NCI-H460 (cell line): ENCODE measurements at places on chromosomes 6 and 20.

GRCh38 chr6:157098999-157099398 is 224.3 kb downstream of the TMEM242 start:
- DNase-seq: no peak

GRCh38 chr6:145485288-145485687 is 250.0 kb downstream of the EPM2A start:
- DNase-seq: no peak

- DNase-seq: no peak
Measured at GRCh38 chr6:119533603-119534279, 184.2 kb upstream of the MAN1A1 start.

DNA sequence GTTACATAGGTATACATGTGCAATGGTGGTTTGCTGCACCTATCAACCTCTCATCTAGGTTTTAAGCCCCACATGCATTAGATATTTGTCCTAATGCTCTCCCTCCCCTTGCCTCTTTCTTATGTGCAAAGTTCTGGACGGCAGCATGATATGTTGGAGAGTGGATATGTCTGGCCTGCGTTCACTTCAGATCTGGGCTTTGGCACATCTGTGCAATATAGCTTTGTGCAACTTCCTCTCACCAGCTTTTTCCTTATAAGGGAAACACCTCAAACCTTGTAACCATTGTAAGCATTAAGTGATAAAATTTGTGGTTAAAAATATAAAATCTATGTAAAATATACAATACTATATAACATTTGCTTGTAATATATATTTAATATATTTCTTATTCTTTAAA is 288.0 kb downstream of the PHACTR1 start:
- DNase-seq: no peak

- no peak for DNase-seq
Measured at GRCh38 chr6:19845266-19846041, 8.3 kb downstream of the ID4 start.

- DNase-seq: no peak
Measured at GRCh38 chr6:156102129-156102528, 646.5 kb upstream of the NOX3 start.

GRCh38 chr6:44415873-44416502 is 28.5 kb downstream of the CDC5L start:
- no peak for DNase-seq

GRCh38 chr6:31958412-31958740 is 395 bp downstream of the NELFE start:
- no peak for DNase-seq

- no peak for DNase-seq
Measured at GRCh38 chr6:148999929-149000468, 253.2 kb downstream of the UST start.

DNA sequence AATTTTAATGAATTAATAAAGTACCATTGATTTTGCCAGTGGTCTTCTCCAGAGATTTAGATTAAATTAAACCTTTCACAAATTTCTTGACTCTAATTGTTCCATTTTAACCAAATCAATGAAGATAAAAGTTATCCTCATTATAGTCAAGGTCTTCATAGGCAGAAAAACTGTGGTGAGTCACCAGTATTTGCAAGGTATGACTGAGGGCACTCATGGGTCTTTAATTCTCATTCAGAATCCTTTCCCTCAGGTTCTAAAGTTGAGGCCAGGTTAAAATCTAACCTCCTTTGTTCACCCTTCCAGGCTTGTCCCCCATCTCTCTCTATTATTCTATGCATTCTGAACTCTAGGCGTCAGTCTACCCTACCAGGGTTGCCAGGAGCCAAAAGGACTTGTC is 93.9 kb downstream of the JAG1 start:
- DNase-seq: no peak

- peak; percentile 85 for DNase-seq
Measured at GRCh38 chr6:43910638-43911353, 140.8 kb downstream of the VEGFA start.

GRCh38 chr6:67863346-67863745 is 771.7 kb upstream of the ADGRB3 start:
- DNase-seq: no peak

DNA sequence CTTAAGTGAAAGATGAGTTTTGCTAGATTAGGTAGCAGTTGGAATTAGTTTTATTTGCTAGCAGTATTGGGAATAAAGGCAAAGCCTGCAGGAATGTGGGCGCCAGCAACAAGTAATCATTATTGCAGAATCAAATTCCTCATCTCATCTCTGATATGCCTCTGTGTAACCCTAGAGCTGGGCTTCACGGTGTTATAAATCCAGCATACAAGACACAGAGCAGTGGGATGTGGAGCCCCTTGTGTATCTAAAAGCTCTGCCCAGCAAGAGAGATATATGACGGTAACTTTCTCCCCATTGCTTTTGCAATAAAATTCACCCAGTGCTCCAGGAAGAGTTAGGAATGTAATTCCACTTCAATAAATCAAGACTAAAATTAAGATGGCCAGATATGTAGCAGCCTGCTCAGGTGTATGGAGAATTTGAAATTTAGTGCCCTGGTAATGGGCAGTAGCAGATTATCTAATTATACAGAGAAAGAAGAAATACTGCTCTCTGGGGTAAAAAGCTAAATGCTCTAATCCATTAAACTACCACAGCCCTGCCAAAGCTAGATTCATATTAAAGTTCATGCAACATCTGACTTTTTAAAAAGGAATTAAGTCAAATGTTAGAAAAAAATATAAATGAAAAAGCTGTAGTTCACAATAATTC is 5.6 kb upstream of the BLOC1S5 start:
- DNase-seq: no peak

DNA sequence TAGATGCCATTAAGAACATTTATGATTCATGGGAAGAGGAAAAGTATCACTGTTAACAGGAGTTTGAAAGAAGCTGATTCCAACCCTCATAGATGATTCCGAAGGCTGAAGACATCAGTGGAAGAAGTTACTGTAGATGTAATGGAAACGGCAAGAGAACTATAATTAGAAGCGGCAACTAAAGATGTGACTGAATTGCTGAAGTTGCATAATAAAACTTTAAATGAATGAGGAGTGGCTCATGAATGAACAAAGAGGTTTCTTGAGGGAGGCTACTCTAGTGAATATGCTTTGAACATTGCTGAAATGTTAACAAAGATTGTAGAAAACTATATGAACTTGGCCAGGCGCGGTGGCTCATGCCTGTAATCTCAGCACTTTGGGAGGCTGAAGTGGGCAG is 84.1 kb downstream of the PHIP start:
- no peak for DNase-seq

DNA sequence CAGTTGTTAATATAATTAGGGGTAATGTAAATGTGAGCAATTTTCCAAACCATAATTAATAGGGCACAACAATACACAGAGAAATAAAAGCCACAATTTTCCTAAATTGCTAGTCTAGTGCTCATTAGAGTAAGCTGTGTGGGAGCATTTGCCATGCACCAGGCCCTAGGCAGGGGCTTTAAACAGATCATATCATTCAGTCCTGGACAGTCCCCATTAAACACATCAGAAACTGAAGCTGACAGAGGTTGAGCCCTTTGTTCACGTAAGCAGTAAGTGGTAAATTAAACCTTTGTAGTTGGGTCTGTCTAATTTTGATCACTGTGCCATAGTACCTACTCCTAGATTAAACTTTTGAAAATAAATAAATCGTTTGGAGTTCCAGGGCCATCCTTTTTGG is 931.1 kb downstream of the C6orf118 start:
- DNase-seq: no peak

DNA sequence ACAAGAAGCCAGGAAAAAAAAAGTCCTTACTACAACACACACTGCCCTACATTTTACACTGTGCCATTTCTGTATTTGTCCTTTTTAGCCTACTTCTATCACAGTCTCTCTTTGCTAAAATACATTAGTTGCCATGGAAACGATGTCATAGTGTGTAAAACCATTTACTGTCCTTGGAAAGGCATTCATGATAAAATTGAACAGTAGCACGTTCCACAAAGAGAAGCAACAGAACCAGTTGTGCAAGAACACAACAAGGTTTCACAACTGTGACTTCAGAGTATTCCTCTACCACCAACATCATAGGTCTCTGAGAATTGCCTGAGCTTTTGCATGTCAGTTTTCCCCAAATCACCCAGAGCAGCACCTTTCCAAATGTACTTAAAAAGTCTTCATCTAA is 20.5 kb downstream of the FYN start:
- no peak for DNase-seq

- no peak for DNase-seq
Measured at GRCh38 chr20:63103402-63104311, 96.9 kb upstream of the BHLHE23 start.

GRCh38 chr6:40376113-40376650 is 211.0 kb downstream of the LRFN2 start:
- DNase-seq: no peak

DNA sequence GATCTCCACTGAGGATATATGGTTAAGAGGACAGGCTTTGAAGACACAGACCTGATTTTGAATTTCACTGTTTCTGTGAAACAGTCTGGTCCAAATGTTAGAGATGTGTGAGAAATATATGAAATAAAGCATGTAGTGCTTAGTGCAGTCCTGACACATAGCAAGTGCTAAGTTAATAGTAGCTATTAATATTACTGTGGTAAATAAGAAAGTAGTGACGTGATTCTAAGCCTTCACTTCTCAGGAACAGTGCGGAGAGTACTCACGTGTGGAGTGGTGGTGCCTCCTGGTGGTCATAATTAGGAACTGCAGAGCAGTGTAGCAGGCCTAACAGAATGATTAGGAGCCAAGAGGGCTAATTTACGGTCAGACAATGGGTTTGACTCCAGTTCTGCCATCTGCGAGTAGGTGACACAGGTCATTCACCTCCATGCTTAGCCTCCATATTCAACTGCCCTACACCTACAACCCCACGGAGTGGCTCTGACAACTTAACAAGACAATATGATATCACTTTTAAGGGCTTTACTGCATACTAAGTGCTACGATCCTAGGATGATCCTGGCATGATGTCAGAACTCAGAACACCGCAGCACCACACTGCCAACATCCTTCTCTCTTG is 106.2 kb downstream of the JPH2 start:
- DNase-seq: peak; percentile 84

DNA sequence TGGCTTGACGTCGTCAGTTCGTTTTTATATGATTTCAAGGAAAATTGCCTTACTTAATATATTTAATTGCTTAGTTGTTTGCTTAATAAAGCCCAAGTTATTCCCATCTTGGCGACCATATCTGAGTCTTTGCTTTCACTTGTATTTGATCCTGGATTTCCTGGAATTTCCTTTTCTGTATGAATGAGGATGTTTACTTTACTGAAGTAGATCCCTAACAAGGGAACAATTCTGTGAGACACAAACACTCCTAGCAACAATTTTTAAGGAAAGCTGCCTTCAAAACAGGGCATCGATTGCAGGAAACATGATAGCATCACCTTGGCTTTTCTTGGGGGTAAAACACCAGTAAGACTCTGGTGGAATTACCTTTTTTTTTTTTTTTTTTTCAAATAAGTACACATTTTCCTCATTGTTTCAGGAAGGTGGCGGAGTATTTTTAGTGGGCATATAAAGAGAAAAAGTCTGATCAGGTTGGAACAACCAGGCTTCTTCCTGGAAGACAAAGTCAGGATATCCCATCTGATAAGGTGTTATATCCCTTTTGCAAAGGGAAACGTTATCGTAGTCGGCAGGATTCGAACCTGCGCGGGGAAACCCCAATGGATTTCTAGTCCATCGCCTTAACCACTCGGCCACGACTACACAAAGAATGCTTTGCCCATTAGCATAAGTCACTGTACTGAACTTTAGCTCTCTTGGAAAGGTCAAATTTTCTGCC is 68.5 kb upstream of the ZNF184 start:
- DNase-seq: peak; percentile 56

GRCh38 chr6:111129013-111129412 is 41.7 kb downstream of the SLC16A10 start:
- DNase-seq: no peak

- no peak for DNase-seq
Measured at GRCh38 chr6:81063891-81064290, 688.6 kb downstream of the TENT5A start.

GRCh38 chr20:63153254-63154221 is 62.4 kb downstream of the YTHDF1 start:
- DNase-seq: no peak

GRCh38 chr6:133340557-133340956 is 99.4 kb downstream of the EYA4 start:
- peak; percentile 40 for DNase-seq

DNA sequence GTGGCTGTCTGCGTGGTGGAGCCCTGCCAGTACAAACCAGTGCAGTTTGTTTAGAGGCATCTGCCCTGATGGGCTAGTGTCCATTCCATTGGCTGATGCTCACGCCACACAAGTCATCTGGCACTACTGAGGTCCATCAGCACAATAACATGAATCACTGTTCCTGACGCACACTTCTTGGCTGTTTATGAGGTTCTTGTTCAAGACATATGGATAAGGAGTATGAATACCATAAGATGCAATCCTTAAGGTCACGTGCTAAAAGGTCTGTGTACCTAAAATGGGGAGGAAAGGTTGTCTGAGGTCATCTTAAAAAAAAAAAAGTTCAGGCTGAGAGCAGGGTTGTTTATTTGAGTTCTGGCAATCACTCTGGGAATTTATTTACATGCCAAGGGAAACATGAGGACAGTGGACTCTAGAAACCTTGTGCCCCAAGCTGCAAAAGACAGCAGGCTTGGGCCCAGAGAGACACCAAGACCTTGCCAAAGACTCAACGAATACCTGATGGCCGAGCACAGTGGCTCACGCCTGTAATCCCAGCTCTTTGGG is 54.1 kb upstream of the SHLD1 start:
- no peak for DNase-seq

GRCh38 chr6:39654121-39654520 is 71.1 kb downstream of the KIF6 start:
- no peak for DNase-seq

DNA sequence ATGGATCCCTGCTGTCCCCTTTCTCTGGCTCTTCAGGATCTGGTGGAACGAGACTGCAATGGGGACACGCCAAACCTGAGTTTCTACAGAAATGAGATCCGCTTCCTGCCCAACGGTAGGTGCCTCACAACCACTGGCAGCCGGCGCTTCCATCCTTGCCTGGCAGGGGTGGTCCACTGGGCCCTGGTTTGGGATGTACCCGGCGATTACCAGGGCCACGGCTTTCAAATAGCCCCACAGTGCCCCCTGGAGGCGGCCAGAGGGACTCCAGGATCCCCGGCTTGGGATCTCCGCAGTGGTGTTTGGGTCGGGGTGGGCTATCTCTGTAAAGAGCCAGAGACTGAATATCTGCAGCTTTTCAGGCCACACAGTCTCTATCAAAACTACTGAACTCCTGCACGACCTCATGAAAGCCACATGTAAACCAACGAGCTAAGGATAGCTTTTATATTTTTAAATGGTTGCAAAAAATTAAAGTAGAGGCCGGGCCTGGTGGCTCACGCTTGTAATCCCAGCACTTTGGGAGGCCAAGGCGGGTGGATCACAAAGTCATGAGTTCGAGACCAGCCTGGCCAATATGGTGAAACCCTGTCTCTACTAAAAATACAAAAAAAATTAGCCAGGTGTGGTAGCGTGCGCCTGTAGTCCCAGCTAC is 3.7 kb downstream of the OGFR start:
- peak; percentile 56 for DNase-seq

DNA sequence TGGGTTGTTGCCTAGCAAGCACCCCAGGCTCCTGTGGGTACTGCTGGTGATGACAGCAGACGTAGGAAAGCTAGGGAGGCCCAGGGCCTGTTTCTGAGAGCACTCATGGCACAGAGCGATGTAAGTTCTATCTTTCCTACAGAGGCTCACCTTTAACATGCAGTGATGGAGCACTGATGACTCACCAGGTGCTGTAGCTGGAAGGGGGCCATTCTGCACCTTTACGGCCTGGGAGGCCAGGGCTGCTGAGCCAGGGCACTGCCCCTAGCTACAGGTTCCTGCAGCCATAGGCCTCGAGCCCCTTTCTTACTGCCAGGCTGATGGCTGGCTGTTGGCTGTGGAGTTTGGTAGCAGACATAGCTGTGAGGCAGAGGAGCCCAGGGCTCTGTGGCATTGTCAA is 31.1 kb upstream of the GPR6 start:
- DNase-seq: no peak
